ENCODE measurements at places on chromosomes 5 and 9.

DNA sequence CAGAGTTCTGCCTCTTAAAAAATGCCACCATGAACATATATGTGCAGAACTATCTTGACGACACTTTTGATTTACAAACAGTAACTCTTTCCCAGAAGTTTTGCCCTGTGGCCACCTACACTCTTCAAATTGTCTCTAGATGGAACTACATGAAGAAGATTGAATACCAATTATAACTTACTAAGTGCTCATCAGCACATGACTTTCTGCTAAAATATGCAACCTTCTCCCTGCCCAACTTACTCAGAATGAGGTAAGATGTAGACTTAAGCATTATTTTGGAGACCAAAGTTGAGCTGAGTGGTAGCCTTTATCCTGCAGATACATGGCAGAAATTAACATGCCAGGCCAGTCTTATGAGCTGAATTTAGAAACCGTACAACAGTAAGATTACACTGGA is 105.4 kb downstream of the SEMA5A start:
- no peak for DNase-seq
- H3K4me3 ChIP-seq = no peak overlapping the region
- H3K27me3 ChIP-seq = no peaks in the 10 kb centered on the region
- no peaks in the 10 kb centered on the region for H3K36me3 ChIP-seq

DNA sequence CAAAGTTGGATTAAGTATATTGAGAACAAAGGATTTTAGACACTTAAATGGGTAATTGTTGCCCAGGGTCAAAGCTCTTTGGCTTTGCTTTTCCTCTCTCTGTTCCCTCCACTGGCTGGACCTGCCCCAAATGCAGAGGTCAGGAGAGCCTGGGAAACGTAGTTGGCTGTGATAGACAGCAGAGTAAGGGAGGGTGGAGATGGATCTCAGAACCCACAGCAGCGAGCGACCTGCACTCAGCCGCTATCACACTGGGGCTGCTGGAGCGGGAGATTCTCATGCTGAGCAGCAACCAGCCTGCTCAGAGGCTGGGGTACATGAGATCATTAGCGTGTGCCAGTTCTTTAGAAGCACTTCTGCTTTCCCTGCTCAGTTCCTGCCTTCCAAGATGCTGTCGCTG is 71.8 kb upstream of the TTC23L start:
- DNase-seq = no peak
- peaks cover 5% of the 10 kb centered on the region for H3K36me3 ChIP-seq
- peaks cover 15% of the 10 kb centered on the region for H3K4me1 ChIP-seq
- no peaks in the 10 kb centered on the region for H3K27me3 ChIP-seq

DNA sequence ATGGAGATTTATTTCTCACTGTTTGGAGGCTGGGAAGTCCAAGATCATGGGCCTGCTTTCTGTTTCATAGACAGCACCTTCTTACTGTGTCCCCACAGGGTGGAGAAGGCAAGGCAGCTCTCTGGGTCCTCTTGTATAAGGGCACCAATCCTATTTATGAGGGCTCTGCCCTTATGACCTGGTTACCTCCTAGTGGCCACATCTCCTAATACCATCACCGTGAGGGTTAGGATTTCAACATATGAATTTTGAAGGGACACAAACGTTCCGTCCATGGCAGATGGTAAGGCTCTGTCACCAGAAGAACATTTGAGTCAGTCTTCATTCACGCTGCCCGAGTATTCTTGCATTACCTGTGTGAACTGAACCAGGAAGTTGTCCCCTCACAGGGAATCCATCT is 48.4 kb downstream of the ANKRD33B start:
- H3K36me3 ChIP-seq = no peaks in the 10 kb centered on the region
- H3K27ac ChIP-seq = no peak overlapping the region
- no peak overlapping the region for H3K4me3 ChIP-seq
- peaks cover 12% of the 10 kb centered on the region for H3K4me1 ChIP-seq
- no peak for DNase-seq

- H3K27ac ChIP-seq = no peak overlapping the region
- H3K27me3 ChIP-seq = no peaks in the 10 kb centered on the region
- DNase-seq = no peak
- no peaks in the 10 kb centered on the region for H3K36me3 ChIP-seq
Observed at GRCh38 chr9:113341712-113342410, 1.8 kb upstream of the WDR31 start.

DNA sequence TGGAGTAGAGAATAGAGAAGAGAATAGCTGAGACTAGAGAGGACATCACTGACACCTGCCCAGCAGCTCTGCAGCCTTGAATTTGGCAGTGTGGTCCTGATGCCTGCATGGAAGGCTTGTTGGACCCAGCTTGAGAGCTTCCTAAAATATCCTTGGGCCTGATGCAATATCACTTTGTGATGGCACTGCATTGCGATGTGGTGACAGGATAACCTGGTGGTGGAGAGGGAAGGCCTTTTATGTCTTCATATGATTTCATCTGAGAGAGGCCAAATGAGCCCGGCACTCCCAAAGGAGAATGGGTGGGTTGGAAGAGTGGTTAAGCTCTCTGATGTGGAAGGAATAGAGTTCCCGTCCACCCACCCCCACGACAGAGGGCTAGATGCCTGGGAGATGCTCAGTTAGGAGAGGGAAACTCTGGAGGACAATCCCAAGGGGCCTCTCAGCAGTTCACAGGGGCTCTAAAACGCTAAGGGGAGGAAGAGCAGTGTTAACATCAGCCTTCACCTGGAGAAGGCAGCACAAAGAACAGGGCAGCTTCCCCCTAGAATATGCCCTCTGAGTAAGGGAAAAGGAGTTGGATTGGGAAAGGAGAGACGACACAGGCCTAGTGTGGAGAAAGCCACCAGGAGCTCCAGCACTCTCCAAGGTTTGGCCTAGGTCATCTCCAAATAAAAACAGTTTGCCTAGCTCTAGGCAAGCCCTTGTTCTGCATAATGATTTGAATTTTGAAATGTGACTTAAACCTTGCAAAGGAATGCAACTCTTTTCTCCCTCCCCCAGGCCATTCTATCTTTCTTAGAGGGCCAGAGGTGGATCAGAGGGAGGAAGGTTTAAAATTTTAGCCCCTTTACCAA is 99.8 kb upstream of the SSBP2 start:
- no peaks in the 10 kb centered on the region for H3K36me3 ChIP-seq
- peaks cover 74% of the 10 kb centered on the region for H3K4me1 ChIP-seq
- no peak for DNase-seq
- peak overlapping the region; percentile 59 for H3K4me3 ChIP-seq
- no peaks in the 10 kb centered on the region for H3K27me3 ChIP-seq

DNA sequence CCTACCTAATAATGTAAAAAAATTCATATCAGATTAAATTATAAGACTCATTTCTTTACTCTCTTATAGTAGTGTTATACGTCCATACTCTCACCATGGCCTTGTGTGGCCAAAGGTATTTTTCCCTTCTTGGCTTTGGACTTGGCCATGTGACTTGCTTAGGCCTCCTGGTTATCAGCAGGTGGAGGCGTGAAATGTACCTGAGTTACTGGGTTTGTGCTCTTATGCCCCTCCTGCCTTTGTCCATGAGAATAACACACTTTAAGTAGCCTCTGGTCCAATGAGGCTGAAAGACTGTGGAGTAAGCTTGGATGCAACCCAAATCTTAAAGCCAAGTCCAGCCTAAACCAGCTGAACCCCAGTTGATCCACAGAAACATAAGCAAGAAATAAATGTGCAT is 68.7 kb downstream of the RETREG1 start:
- no peaks in the 10 kb centered on the region for H3K36me3 ChIP-seq
- DNase-seq = no peak
- no peaks in the 10 kb centered on the region for H3K27me3 ChIP-seq
- no peak overlapping the region for H3K27ac ChIP-seq
- no peak overlapping the region for H3K4me3 ChIP-seq

GRCh38 chr9:133456409-133456808 is 3.4 kb upstream of the CACFD1 start:
- H3K27me3 ChIP-seq = no peaks in the 10 kb centered on the region
- H3K4me1 ChIP-seq = peaks cover 11% of the 10 kb centered on the region
- H3K4me3 ChIP-seq = no peak overlapping the region
- no peak overlapping the region for H3K27ac ChIP-seq
- DNase-seq = no peak

GRCh38 chr5:10604975-10605374 is 41.1 kb downstream of the ANKRD33B start:
- no peaks in the 10 kb centered on the region for H3K27me3 ChIP-seq
- no peaks in the 10 kb centered on the region for H3K36me3 ChIP-seq
- H3K4me3 ChIP-seq = no peak overlapping the region
- no peak overlapping the region for H3K27ac ChIP-seq
- H3K4me1 ChIP-seq = peaks cover 34% of the 10 kb centered on the region

- H3K4me3 ChIP-seq = no peak overlapping the region
- H3K27me3 ChIP-seq = no peaks in the 10 kb centered on the region
- H3K36me3 ChIP-seq = no peaks in the 10 kb centered on the region
- H3K4me1 ChIP-seq = no peaks in the 10 kb centered on the region
Observed at GRCh38 chr9:118269623-118270022, 565.4 kb downstream of the TLR4 start.

- no peak overlapping the region for H3K27ac ChIP-seq
- no peaks in the 10 kb centered on the region for H3K27me3 ChIP-seq
- H3K36me3 ChIP-seq = no peaks in the 10 kb centered on the region
Observed at GRCh38 chr5:68376935-68377334, 161.4 kb downstream of the PIK3R1 start.

DNA sequence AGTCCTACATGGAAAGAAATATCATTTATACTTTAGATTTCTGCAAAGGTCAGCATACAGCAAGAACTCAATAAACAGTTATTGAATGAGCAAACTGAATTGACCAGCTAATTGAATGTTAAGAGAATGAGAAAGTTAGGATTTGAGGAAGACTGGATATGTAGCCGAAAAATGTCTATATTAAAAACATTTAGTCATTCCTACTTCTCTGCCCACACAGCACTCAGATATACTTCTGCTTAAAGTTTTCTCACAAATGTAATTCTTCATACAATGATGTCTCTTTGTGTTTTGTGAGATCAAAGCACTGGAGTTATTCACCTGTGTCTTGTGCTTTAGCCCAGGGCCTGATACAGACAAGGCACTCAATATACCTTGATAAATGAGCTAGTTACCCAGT is 188.6 kb downstream of the PARP8 start:
- DNase-seq = no peak
- H3K36me3 ChIP-seq = no peaks in the 10 kb centered on the region
- H3K4me1 ChIP-seq = no peaks in the 10 kb centered on the region
- no peak overlapping the region for H3K4me3 ChIP-seq
- H3K27ac ChIP-seq = no peak overlapping the region
- no peaks in the 10 kb centered on the region for H3K27me3 ChIP-seq

- no peak for DNase-seq
- H3K4me3 ChIP-seq = no peak overlapping the region
- peaks cover 10% of the 10 kb centered on the region for H3K4me1 ChIP-seq
- H3K27me3 ChIP-seq = no peaks in the 10 kb centered on the region
Observed at GRCh38 chr9:18910435-18910834, 122.6 kb downstream of the SAXO1 start.

- no peaks in the 10 kb centered on the region for H3K27me3 ChIP-seq
- H3K36me3 ChIP-seq = no peaks in the 10 kb centered on the region
- DNase-seq = no peak
- H3K4me3 ChIP-seq = no peak overlapping the region
Observed at GRCh38 chr9:107368696-107369095, 85.6 kb downstream of the RAD23B start.

DNA sequence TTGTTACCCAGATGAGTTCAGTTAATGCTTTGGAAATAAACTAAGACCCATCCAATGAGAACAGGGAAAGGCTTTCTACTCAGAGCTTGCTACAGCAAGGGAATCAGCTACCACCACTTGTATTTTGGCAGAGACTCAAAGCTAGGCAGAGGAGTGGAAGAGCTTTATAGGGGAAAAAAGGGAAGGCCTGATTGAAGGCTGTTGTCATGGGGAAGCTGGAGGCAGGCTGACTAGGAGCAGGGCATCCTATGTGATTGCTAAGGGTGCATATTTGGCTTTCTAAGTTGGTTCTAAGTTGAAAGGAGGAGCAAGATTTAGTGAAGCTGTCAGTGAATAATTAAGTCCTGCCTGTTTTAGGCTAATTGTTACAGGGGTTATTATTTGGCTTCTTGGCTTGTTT is 115.5 kb downstream of the PTTG1 start:
- H3K4me1 ChIP-seq = no peaks in the 10 kb centered on the region
- no peak overlapping the region for H3K27ac ChIP-seq
- H3K4me3 ChIP-seq = no peak overlapping the region
- H3K27me3 ChIP-seq = no peaks in the 10 kb centered on the region
- H3K36me3 ChIP-seq = no peaks in the 10 kb centered on the region

GRCh38 chr9:78605041-78606000 is 308.4 kb downstream of the PSAT1 start:
- no peaks in the 10 kb centered on the region for H3K36me3 ChIP-seq
- H3K4me3 ChIP-seq = no peak overlapping the region
- DNase-seq = peak; percentile 57
- H3K27me3 ChIP-seq = no peaks in the 10 kb centered on the region

GRCh38 chr5:173710528-173710927 is 94.1 kb upstream of the BOD1 start:
- no peaks in the 10 kb centered on the region for H3K4me1 ChIP-seq
- no peak overlapping the region for H3K4me3 ChIP-seq
- no peak overlapping the region for H3K27ac ChIP-seq

GRCh38 chr5:10151656-10152055 is 98.0 kb downstream of the ATPSCKMT start:
- no peaks in the 10 kb centered on the region for H3K4me1 ChIP-seq
- DNase-seq = peak; percentile 60
- H3K27ac ChIP-seq = no peak overlapping the region
- H3K27me3 ChIP-seq = no peaks in the 10 kb centered on the region

DNA sequence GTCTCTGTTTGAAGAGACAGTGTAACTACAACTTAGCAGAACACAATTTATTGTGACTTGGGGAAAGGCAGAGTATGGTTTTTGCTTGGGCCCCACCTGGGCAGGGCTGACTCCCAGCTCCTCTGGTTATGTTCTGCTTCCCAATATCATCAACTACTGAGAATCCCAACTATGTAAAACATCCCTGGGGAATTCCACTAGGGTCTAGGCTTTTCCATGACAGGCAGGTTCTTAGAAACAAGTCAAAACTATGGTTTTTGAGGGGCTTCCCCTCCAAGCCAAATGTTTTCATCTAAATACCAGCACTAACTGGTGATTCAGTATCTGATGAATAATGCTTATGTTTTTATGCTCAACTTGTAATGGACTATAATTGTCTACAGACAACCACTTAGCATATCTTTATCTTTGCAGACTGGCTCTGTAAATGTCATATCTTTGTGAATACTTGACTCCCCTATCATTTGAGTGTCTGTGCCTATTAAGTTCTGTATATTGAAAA is 409.5 kb downstream of the PDE4D start:
- DNase-seq = no peak
- no peaks in the 10 kb centered on the region for H3K27me3 ChIP-seq
- H3K4me1 ChIP-seq = peaks cover 38% of the 10 kb centered on the region
- H3K4me3 ChIP-seq = no peak overlapping the region

- no peak overlapping the region for H3K4me3 ChIP-seq
- no peaks in the 10 kb centered on the region for H3K36me3 ChIP-seq
- no peaks in the 10 kb centered on the region for H3K4me1 ChIP-seq
- H3K27me3 ChIP-seq = no peaks in the 10 kb centered on the region
Observed at GRCh38 chr5:23157716-23158115, 304.6 kb upstream of the CDH12 start.

Measured in esophagus muscularis mucosa (tissue), 4 donors.